ENCODE measurements at places on chromosomes 7 and 10. TPM values are rescaled to one million over a fixed set of nuclear protein-coding genes. Genes with fewer than 3 reads are reported as not detected.

DNA sequence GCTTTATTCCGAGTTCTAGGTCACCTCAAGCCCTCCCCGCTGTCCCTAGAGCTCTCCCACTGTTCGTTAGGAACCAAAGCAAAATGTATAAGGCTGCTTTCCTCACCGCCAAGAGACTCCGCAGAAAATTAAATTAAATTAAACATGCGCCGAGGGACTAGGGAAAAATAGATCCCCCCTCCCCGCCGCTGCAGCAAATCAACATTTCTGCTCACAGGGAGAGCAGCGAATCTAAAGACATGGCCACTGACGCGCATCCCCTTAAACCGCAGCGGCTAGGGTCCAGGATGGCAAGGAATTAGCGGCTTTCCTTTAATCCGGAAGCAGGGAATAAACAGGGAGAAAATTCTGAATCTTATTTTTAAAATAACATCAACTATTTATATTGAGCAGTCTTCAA lies 7.6 kb downstream of the SP8 start:
- peaks cover 13% of the 10 kb centered on the region for H3K4me1 ChIP-seq
- peaks cover 83% of the 10 kb centered on the region for H3K27me3 ChIP-seq

The NUTM2D gene
- polyA plus RNA-seq: not detected

- no peak overlapping the region for H3K27ac ChIP-seq
- H3K27me3 ChIP-seq: no peaks in the 10 kb centered on the region
- DNase-seq: no peak
- H3K4me1 ChIP-seq: no peaks in the 10 kb centered on the region
- H3K4me3 ChIP-seq: no peak overlapping the region
Measured at GRCh38 chr7:33779216-33779615, 126.1 kb upstream of the BMPER start.

DNA sequence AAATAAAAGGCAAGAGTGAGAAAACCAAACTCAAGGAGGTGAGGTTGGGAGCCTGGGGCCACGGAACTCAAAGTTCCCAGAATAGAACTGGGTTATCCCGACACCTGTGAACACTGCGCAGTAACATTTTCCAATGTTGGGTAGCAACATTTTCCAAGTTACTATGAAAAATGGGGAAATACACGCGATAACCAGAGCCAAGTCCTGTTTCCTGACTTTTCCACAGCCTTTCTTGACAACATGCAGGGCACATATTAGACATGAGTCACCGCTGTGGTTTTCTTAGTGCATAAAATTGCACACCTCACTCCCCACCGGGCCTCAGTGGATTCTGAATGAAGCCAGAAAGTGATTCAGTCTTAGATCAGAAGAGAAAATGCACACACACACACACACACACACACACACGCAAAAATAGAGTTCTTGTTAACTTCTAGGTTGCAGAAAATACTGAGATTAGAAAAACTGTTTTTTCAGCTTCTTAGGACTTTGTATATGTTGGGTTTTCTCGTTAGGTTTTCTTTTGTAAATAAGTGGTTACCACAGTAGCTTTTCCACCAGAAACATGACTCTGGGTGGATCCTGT lies 70.0 kb downstream of the CAMK1D start:
- H3K27me3 ChIP-seq: no peaks in the 10 kb centered on the region
- peak overlapping the region; percentile 29 for H3K27ac ChIP-seq
- H3K4me3 ChIP-seq: no peak overlapping the region
- DNase-seq: no peak
- H3K4me1 ChIP-seq: peaks cover 92% of the 10 kb centered on the region

DNA sequence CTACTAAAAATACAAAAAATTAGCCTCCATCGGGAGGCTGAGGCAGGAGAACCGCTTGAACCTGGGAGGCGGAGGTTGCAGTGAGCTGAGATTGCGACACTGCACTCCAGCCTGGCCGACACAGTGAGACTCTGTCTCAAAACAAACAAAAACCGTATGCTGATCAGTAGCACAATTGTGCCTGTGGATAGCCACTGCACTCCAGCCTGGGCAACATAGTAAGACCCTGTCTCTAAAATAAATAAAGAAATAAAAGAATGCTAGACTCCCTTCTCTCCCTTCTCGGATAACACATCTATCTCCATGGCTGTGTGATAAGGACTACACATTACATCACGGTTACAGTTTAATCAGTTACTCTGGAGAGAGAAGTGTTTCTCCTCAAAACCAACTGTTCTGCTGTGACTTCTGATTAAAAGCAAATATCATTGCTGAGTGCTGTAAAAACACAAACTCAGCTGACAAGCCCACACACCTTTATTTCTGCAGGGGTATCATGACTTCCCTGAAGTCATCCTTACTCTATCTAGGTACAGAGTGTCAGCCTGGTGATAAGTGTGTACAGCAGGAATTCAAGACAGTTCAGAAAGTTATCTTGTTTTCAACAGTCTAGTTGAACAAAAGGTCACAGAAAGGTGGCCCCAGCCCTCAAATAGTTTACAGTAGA lies 5.3 kb upstream of the ARHGAP19 start:
- H3K36me3 ChIP-seq: no peaks in the 10 kb centered on the region
- H3K27ac ChIP-seq: no peak overlapping the region
- H3K4me1 ChIP-seq: peaks cover 3% of the 10 kb centered on the region

DNA sequence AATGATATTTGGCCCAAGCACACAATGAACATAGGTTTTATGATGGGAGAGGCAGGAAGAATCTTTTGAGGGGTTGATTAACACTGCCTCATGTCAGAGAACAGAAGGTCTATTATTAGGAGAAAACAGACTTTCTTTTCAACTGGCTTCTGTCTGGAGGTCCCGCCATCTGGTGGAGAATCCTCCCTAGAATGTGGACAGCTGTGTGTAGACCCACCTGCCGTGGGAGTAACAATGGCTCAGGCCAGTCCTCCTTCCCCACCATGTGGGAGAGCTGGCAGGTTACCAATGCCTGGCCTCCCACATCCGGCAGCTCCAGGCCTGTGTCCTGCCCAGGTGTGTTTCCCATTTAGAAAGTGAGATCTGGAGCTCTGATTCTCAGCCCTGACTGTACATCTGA lies 70.4 kb upstream of the AOAH start:
- DNase-seq: no peak
- no peak overlapping the region for H3K27ac ChIP-seq
- H3K36me3 ChIP-seq: no peaks in the 10 kb centered on the region
- H3K27me3 ChIP-seq: no peaks in the 10 kb centered on the region

DNA sequence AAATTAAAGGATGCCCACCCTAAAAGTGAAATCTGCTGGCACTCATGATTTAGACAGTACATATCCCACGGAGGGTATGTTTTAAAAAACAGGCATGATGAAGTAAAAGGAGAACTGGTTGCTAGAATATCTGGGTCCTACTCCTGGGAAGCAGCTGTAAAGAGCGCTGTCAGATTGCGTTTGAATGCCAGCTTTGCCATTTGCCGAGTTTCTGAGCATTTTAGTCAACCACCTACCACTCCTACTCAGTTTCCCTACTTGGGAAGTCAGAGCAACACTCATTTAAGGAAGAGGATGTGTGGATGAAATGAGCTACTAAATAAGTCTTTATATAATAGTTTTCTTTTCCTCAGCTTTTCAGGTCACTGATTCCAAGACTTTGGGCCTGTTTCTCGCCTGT lies 1.1 kb upstream of the UMAD1 start:
- peak overlapping the region; percentile 99 for H3K27ac ChIP-seq
- no peak for DNase-seq
- no peaks in the 10 kb centered on the region for H3K27me3 ChIP-seq
- peak overlapping the region; percentile 99 for H3K4me3 ChIP-seq
- H3K36me3 ChIP-seq: no peaks in the 10 kb centered on the region

GRCh38 chr7:52030722-52031121 lies 714.1 kb upstream of the COBL start:
- no peaks in the 10 kb centered on the region for H3K4me1 ChIP-seq
- no peak overlapping the region for H3K4me3 ChIP-seq
- no peaks in the 10 kb centered on the region for H3K36me3 ChIP-seq
- H3K27ac ChIP-seq: no peak overlapping the region
- H3K27me3 ChIP-seq: no peaks in the 10 kb centered on the region
- no peak for DNase-seq

DNA sequence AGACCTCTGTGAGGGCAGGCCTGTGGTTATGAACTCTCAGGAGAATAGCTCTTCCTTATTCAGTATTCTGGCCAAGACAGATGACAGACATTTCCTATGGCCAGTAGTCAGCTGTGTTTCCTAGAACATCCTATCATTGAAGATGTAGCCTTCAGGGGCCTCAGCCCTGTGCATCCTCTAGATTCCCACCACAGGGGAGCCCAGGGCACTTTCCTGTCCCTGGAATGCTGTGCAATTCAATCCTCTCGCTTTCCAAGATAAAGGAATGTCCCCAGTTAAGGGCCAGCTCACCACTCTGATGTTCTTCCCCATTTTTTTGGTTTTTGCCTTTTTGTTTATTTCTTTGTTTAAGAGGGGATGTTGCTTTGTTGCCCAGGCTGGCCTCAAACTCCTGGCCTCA lies 578.8 kb upstream of the C7orf33 start:
- H3K27me3 ChIP-seq: no peaks in the 10 kb centered on the region
- H3K4me3 ChIP-seq: no peak overlapping the region
- no peaks in the 10 kb centered on the region for H3K4me1 ChIP-seq
- DNase-seq: no peak
- no peak overlapping the region for H3K27ac ChIP-seq

GRCh38 chr7:112869111-112869774 lies 79.0 kb upstream of the TMEM168 start:
- H3K4me1 ChIP-seq: peaks cover 65% of the 10 kb centered on the region
- H3K27ac ChIP-seq: no peak overlapping the region
- H3K27me3 ChIP-seq: no peaks in the 10 kb centered on the region
- H3K36me3 ChIP-seq: peaks cover 8% of the 10 kb centered on the region

- no peak overlapping the region for H3K4me3 ChIP-seq
- H3K27ac ChIP-seq: no peak overlapping the region
- no peaks in the 10 kb centered on the region for H3K36me3 ChIP-seq
- DNase-seq: no peak
- peaks cover 5% of the 10 kb centered on the region for H3K27me3 ChIP-seq
Measured at GRCh38 chr10:77556990-77557601, 80.5 kb downstream of the KCNMA1 start.

The VSTM4 gene
- polyA plus RNA-seq: not detected

The ATRNL1 gene
- polyA plus RNA-seq: 0.03 TPM

- H3K27ac ChIP-seq: peak overlapping the region; percentile 5
- H3K36me3 ChIP-seq: no peaks in the 10 kb centered on the region
- H3K27me3 ChIP-seq: no peaks in the 10 kb centered on the region
Measured at GRCh38 chr7:36690514-36691187, 33.6 kb downstream of the AOAH start.

The NKX2-3 gene
- not detected for polyA plus RNA-seq

The PDCD11 gene
- polyA plus RNA-seq: 5.0 TPM

- no peaks in the 10 kb centered on the region for H3K36me3 ChIP-seq
Measured at GRCh38 chr10:102450124-102450373, 1.3 kb downstream of the C10orf95 start.

DNA sequence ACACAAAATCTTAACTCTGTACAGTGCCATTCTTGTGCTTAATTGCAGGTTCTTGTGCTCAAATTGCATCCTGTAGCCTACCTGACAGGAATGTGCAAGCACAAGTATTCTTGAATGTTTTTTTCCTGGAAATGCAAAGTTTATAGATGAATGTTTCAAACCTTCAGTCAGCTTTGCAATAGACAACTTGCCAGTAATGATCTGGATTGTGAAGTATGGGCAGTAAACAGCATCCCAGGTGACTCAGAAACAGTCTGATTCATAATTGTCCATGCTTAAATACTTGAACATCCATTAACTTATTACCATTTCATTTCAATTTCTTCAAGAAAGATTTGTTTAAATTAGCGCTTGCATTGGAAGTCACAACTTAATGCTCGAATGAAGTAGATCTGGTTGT lies 347.2 kb downstream of the SDK1 start:
- DNase-seq: no peak
- no peaks in the 10 kb centered on the region for H3K4me1 ChIP-seq
- no peak overlapping the region for H3K27ac ChIP-seq
- H3K36me3 ChIP-seq: no peaks in the 10 kb centered on the region
- peaks cover 7% of the 10 kb centered on the region for H3K27me3 ChIP-seq

- H3K36me3 ChIP-seq: no peaks in the 10 kb centered on the region
- no peak overlapping the region for H3K4me3 ChIP-seq
- DNase-seq: no peak
- H3K27me3 ChIP-seq: no peaks in the 10 kb centered on the region
- H3K4me1 ChIP-seq: peaks cover 30% of the 10 kb centered on the region
Measured at GRCh38 chr10:22740180-22740579, 25.8 kb upstream of the PIP4K2A start.

DNA sequence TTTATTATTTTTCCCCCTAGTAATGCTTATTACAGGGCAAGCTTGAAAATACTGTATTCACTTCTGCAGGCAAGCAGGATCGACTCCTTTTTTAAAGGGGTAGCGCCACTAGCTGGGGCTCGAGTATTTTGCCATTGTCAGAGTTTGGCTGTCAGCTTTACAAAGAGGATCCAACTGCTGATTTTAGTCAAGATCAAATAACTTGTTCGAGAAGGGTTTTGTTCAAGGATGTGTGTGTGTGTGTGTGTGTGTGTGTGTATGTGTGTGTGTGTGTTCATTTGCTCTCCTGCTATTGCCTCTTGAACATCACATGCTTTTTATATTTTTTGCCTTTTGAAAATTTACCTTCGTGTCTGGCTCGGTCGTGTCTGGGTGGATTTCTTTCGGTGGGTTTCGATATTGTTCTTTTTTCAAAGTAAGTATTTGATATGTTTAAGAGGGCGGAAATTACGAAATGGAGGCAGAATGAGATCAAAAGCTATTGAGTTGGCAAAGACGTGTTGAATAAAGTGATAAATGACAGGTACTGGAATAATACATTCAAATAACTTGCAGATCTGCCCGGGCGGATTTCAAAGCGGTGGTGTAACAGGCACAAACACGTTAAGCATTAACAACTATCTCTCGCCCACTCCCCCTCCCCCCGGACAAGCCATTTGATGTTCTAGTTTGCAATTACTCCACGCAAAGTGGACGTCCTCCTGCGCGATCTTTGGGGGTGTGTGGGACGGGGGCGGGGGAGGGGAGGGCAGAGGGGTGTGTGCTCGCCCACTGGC lies 1.1 kb downstream of the ARID5B start:
- peaks cover 16% of the 10 kb centered on the region for H3K36me3 ChIP-seq
- H3K4me3 ChIP-seq: peak overlapping the region; percentile 96

DNA sequence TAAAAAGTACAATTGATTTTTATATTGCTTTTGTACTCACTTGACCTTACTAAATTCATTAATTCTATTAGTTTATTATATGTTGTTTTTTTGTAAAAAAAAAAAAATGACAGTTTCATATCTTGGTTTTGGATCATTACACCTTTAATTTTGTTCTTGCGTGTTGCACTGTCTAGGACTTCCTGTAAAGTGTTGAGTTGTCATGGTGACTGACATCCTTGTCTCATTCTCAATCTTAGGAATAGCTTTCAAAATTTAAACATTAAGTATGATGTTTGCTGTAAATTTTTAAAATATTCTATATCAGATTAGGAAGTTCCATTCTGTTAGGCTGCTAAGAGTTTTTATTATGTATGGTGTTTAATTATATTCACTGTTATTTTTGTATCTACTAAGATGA lies 139.1 kb downstream of the ARHGAP12 start:
- no peak overlapping the region for H3K27ac ChIP-seq
- no peak for DNase-seq
- H3K27me3 ChIP-seq: peaks cover 9% of the 10 kb centered on the region
- no peak overlapping the region for H3K4me3 ChIP-seq

- H3K36me3 ChIP-seq: no peaks in the 10 kb centered on the region
- peak within 1 kb of the TSS; percentile 65 for H3K27ac ChIP-seq
- no peak within 1 kb of the TSS for H3K4me3 ChIP-seq
Measured at GRCh38 chr7:142939226-142939910, at the start of gene LLCFC1. Gene LLCFC1 (plus strand): TSS chr7:142939484. CDS start chr7:142939622, 138 bp downstream.

- peaks cover 6% of the 10 kb centered on the region for H3K27me3 ChIP-seq
- H3K4me3 ChIP-seq: no peak overlapping the region
- H3K36me3 ChIP-seq: no peaks in the 10 kb centered on the region
- DNase-seq: no peak
- peaks cover 13% of the 10 kb centered on the region for H3K4me1 ChIP-seq
Measured at GRCh38 chr10:43131906-43132305, 6.3 kb upstream of the CSGALNACT2 start.
